ENCODE measurements at places on chromosomes 6 and 20.
A peak's percentile ranks its signal among the peaks of the same experiment; 100 is the strongest.

DNA sequence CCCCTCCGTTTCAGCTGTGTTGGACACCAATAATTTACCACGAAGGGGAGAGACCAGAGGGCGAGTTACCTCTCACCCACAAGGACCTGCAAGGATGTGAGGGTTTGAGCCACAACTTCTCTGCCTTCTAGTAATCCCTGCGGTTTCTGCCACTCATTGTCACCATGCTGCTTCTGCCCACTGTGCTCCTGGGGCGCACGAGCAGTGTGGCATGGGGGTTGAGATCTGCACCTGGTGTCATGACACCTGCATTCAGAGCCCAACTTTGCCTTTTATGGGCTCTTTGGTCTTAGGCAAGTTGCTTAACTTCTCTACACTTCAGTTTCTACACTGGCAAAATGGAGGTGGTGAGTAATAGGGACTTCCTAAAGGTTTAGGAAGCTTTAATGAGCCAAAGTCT lies 84.9 kb downstream of the SOBP start:
- DNase-seq = no peak

GRCh38 chr20:38067717-38068365 lies 34.3 kb downstream of the RPRD1B start:
- DNase-seq = no peak

- no peak for DNase-seq
Observed at GRCh38 chr20:23125625-23126191, 39.6 kb upstream of the CD93 start.

- DNase-seq = peak; percentile 41
Observed at GRCh38 chr6:43628393-43629103, 516 bp downstream of the GTPBP2 start.

DNA sequence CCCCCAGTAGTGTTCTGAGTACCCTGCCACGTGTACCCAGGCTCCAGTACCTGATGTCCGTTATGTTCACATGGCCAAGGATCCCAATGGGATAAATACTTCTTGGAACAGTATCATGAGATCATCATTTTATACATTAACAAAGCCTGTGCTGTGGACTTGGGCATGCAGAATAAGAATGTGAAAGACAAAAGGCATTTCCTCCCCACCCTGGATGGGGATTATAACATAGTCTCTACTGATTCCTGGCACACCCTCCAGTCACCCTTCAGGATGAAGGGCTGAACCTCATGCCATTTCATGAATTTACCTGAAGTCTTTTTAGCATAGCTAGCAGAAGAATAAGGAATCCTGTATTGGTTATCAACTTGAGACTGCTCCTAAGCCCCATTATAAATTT lies 2.8 kb downstream of the TNFRSF21 start:
- no peak for DNase-seq

DNA sequence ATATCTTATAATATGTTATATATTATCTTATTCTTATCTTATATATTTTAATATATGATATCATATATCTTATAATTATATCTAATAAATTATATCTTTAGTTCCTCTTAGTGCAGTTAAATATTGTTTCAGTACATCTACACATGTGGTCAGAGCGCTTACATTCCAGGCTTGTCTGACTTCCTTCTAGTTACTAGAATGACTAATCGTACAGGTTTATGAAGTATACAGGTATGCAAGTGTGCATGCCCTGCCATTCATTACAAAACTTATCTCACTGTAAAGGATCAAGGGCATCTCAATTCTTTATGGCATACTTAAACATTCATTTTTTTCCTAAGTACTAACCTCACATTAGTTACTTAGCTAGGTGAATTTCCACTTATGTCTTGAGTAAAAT lies 1278.0 kb upstream of the MAP3K7 start:
- DNase-seq = no peak
